Renal cortical epithelial cell (primary cell): ENCODE measurements at places on chromosomes 4 and X. TPM values are rescaled to one million over a fixed set of nuclear protein-coding genes. Genes with fewer than 3 reads are reported as not detected.

- DNase-seq: peak; percentile 87
Observed at GRCh38 chr4:156778606-156779005, 193.0 kb downstream of the PDGFC start.

DNA sequence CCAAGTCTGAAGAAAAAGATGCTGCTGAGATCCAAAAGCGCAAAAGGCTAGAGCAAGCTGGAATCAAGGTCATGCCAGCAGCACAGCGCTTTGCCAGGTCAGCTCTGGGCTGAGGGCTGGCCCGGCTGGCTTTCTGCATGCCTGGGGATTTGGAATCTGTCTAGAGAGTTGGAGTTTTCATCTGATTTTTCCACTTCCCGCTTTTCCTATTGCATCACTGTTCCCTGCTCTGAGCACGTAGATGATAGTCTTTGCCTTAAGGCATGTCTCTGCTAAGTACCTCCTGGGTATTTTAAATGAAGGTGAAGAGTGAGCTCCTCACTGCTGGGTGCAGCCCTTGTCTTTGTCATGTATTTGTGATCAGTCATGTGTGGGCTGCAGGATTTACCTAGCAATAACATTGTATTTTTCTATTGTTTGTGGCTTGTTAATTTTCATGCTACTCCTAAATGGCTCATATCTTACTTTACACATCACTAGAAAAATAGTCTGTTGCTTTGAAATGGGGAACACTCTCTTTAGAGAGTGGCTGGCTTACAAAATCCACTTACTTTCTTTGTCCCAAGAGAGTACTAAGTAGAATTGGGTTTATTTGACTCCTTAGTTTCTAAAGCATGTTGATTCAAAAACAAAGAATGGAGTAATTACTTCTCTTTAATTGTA is 82.8 kb downstream of the LIMCH1 start:
- peak; percentile 62 for DNase-seq

GRCh38 chrX:9148615-9149399 is 114.9 kb upstream of the FAM9B start:
- DNase-seq: peak; percentile 73

DNA sequence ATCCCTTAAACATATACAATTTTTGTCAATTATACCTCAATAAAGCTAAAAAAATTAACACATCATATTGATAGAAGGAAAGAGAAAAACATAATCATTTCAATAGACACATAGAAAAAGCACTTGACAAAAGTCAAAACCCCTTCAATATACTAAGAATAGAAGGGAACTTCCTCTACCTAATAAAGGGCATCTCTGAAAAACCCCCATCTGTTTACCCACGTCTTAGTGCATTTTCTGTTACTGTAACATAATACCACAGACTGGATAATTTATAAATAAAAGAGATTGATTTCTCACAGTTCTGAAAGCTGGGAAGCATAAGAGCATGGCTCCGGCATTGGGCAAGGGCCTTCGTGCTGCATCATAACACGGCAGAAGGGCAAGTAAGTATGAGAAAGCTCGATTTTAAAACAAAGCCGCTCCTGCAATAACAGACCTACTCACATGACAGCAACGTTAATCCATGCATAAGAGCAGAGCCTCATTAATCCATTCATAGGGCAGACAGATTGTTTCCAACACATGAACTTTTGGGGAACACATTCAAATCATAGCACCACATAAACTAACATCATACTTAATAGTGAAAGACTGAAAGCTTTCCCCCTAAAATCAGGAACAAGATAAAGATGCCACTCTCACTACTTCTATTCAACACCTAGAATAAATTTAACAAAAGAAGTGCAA is 15.7 kb downstream of the STEEP1 start:
- DNase-seq: no peak

Gene RS1
- total RNA-seq: 0.05 and 0.17 TPM in 2 replicates

Gene CT45A5
- total RNA-seq: not detected in 2 replicates
